ENCODE measurements at places on chromosomes 1 and 21.

DNA sequence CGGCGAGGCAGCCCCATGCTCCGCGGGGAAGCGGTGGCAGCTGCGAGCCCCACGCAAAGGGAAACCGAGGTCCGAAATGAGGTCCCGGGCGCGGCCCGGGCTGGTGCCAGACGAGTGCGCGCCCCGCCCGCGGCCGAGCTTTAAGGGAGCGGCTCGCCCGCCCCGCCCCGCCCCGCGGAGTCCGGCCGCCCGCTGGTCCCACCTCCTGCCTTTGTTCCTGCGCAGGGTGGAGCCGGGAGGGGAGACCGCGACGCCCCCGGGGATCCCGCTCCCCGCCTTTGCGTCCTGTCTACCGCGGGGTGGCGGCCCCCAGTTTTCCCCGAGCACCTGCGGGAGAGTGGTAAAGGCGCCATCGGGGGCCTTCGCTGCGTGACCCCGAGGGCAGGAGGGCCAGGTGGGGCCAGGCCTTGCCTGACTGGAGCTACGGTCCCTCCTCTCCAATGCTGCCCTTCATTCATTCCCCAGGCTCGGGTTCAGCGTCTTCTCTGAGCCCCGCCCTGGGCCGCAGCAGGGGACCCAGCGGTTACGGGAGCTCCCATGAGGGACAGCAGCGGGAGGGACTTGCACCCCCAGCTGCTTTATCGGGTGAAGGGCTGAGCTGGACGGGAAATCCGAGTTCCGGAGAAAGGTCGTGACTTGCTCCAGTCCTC, at the start of gene HES2:
Gene HES2 (minus strand): TSS at position 116 of the 650 bp plus-strand sequence. CDS start 99 bp downstream, at position 17.
- DNase-seq = no peak

DNA sequence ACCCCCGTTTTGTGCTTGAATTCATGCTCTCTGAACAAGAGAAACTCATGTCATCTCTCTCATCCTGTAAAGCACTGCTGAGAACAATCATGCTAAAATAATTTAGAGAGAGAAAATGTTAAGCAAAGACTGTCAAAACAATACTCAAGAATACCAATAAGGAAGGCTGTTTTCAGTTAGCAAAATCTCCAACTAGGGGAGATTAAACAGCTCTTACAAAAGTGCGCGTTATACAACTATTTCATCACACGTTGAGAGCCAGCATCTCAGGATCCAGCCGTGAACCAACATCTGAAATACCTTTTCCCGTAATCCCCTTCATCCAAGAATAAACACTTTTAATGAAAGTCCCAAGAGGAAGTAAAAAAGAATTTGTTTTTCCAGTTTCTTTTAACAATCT, 44.1 kb upstream of the KCNJ15 start:
- DNase-seq = no peak

- no peak for DNase-seq
Measured at GRCh38 chr1:187665483-187665882, 836.7 kb downstream of the PLA2G4A start.

GRCh38 chr1:216314379-216315095, 108.7 kb downstream of the USH2A start:
- no peak for DNase-seq

DNA sequence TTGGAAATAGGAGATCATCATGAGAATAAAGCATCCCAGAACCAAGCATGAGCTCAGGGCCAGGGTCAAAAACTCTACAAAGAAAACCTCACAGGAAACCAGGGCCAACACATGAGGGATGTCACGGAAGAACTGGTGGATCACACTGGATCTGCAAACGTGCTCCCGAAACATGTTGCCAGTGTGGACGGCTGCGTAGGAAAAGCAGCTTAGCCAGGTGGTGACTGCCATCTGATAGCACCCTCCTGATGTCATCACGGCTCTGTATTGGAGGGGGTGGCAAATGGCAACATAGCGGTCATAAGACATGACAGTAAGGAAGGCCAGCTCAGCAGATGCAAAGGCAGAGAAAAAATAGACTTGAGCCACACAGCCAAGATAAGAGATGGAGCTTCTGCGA, 20.9 kb downstream of the OR14I1 start:
- DNase-seq = no peak

- peak; percentile 37 for DNase-seq
Measured at GRCh38 chr1:31605908-31606427, 11.5 kb upstream of the HCRTR1 start.

- DNase-seq = peak; percentile 44
Measured at GRCh38 chr1:112618114-112618720, 724 bp downstream of the ST7L start.

DNA sequence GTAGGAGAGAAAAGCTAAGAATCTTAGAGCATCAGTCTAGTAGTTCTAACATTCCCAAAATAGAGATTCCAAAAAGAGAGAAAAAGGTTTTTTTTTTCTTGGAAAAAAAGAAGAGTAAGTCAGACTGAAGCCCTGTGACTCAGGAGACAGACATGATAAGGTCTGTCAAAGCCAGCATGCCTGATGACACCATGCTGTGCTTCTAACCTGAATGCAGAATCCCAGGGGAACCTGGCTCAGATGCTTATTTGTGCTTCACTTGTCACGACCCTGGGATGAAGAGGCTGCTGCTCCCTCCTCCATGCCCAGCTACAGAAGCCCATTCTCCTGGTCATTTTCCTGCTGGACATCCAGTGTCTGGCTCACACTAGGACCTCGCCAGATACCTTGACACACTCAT, 44.3 kb downstream of the ERICH3 start:
- no peak for DNase-seq

- no peak for DNase-seq
Measured at GRCh38 chr1:70916034-70916427, 131.6 kb downstream of the PTGER3 start.

GRCh38 chr1:83693427-83694126, 305.4 kb downstream of the TTLL7 start:
- no peak for DNase-seq

DNA sequence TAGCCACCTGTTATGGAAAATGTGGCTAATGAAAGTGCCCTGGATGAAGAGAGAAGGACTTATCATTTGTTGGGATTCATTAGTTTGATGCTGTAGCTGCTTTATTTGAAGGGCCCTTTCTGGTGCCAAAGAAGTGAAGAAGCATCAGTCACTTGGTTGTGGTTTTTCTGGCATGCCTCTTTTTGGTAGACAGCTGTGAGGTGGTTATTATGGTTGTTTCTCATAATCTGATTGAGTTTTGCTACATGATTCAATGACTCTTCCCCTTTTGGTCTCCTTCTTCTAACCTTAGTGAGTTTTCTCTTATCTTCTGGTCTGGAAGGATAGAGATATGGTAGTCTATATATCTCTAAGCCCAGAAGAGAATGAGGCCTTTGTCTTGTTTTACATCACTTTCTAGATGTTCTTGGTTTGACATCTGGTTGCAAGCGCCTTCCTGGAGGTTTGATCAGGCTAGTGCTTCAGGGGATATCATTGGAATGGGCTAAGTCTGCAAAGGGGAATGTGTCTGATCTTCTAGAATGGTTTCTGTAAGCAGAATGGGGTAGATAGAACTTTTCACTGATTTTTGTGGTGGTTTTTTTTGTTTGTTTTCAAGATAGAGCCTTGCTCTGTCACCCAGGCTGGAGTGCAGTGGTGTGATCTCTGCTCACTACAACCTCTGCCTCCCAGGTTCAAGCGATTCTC, 26.0 kb downstream of the ARID1A start:
- DNase-seq = no peak

- DNase-seq = no peak
Measured at GRCh38 chr1:150842343-150842742, 34.1 kb downstream of the ARNT start.

- DNase-seq = no peak
Measured at GRCh38 chr1:36387141-36387949, 1.6 kb upstream of the STK40 start.

DNA sequence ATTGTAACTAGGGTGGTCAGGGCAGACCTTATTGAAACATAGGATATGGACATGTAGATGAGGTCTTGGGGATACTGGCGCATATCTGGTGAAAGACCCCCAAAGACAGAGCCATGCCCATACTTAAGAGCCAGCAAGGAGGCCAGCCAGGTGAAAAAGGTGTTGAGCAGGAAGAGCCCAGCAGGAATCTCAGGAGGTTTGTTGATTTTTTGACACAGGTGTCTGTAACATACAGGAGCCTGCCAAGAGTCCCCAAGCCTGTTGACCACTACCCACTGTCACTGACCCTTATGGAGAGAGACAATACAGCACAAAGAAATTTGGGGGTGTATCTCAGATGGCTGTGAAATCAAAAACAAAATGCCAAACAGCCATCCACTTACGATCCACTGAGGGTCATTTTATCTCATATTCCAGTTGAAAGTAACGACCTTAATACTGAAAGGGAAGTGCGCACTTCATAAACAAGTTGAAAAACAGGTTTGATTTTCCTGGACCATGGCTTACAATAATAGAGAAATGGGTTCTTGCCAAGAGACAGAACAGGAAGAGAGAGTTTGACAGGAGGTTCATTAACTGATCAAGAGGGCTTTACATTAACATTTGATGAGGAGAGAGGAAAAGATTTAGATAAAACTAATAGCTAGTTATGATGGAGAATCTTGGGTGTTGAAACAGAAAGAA, 163.6 kb downstream of the GLUL start:
- DNase-seq = no peak

DNA sequence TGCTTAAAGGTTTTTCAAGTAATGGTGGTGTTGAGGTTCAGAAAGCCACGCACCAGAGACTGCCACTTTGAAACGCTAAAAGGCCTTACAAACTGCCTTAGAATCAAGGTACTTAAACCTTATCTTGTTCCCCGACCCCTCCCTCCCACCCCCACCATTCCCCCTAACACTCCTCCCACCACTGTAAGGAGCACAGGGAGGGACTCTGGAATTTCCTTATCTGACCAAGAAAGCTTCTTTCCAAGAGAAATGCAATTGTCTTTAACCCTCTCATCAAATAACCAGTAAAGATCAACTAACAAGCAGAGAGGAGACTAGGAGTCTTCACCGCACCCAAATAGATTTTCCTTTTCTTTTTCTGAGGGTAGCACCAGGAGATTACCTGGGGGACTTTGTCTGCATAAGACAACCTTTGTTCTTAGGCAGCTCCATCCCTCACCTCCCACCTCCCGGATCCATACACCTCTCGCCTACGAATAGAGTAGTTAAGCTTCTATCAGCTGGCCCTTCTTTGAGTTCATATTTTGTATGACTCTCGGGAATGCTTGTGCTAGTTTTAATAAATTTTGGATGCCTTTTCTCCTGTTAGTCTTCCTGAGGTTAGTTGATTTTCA, 137.7 kb upstream of the ADGRL2 start:
- DNase-seq = no peak

DNA sequence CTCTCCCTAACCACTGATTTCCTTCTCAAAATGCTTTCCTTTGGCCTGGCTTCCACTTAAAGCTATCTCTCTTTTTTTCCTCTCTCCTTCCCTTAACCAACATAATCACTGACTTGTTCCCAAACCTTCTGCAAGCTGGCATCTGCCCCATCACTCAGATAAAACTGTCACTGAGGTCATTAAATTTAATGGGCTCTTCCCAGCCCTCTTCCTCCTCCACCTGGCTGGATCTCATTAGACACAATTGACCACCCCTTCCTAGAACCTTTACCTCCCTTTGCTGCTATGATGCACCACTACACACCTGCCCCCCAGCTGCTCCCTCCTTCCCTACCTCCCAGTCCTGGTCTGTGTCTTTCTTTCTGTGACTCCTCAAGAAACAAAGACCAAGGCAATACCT, 44.0 kb upstream of the GJB5 start:
- DNase-seq = no peak

DNA sequence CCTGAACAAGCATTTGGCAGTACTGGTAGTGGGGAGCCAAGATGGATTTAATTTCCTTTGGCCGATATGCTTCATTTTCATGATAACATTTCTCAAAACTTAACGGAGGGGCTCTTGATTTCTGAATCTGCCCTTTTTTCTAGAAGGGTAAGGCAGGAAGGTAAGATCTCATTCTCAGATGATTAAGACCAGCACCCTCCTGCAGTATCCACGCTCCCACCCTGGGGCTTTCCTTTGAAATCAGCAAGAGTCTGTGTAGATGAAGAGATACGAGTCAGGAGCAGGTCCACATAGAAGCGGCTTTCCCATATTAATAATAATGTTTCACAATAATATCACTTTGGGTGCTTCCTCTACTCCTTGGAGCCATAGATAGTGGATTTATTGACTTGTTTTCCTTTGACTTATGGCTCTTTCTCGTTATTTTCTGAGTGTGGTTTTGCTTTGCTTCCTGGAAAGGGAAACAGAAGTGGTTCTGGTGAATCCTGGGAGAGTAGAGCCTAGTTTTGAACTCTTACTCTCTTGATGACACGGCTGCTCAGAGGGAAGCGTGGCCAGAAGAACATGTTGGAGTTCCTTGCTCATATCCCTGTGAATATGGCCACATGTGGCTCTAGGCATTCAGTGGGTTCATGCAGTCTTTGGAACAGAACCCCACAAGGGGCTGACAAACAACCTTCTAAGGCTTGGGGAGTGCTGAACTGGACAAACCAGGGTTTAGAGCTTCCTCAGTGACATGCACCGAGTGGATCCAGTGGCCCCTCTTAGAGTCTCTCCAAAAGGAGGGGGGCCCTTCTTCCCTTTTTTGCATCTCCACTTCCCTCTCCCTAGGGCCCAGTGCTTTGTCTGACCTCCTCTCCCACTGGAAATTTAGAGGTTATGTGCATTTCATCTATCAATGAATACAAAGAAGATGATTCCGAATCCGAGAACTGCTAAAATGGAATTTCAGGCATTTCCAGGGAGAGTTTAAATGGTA, 195.7 kb downstream of the DYRK1A start:
- DNase-seq = no peak

DNA sequence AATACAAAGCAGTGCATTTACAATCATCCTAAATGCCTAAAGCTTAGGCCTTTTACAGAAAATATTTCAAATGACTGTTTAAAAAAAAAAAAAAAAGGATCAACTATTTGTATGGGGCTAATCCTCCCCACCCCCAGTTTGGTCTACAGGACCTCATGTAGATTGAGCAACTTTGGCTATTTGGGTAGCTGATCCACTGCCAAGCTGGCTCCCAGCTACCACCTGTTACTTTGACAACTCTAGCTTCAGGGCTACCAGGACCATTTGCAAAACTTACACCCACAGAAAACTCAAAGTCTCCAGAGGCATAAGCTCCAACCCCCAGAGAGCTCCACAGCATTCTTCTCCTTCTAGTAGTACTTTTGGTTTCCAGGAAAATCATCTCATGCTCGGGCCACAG, 29.4 kb downstream of the JAK1 start:
- no peak for DNase-seq

- DNase-seq = no peak
Measured at GRCh38 chr1:31661856-31662255, 17.2 kb upstream of the PEF1 start.

- DNase-seq = no peak
Measured at GRCh38 chr1:226657895-226658545, 81.1 kb downstream of the ITPKB start.

Data from germinal center (tissue), 1 donor.